ENCODE measurements at places on chromosomes 11 and 22. TPM values are rescaled to one million over a fixed set of nuclear protein-coding genes. Genes with fewer than 3 reads are reported as not detected.

DNA sequence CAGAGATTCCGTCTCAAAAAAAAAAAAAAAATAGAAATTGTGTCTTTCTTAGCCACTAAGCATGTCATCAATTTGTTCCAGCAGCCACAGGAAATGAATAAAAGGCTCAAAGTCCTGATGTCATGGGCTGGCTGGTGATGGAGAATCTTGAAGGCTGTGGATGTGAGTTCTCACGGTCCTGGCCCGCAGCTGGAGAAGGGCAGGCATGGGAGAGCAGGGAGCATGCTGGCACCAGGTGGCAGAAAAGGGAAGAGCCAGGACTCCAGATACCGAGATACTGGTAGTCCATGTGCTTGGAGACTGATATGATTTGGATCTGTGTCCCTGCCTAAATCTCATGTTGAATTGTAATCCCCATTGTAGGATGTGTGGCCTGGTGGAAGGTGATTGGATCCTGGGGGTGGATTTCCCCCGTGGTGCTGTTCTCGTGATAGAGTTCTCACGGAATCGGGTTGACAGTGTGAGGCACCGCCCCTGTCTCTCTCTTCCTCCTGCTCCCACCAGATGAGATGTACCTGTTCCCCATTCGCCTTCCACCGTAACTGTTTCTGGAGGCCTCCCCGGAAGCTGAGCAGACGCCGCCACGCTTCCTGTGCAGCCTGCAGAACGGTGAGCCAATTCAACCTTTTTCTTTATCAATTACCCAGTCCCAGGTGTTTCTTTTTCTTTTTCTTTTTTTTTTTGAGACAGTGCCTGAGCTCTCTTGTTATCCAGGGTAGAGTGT lies 18.1 kb downstream of the MRGPRD start:
- DNase-seq, result peak; percentile 7

DNA sequence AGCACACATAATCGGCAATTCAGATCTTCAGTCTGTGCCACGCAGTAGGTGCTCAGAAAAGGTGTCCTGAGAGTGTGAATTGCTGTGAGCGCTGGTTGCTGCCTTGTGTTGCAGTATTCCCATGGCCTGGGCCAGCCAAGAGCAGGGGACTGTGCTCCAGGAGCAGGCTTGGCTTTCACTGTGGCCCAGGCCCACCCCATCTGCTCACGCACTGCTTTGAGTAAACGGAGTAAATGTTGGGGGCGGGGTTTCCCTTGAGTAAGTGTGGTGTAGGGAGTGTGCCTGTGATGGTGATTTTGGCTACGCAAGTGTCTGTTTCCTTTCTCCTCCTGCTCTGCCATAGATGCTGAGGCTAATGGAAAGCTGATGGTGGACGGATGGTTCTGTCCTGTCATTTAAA lies 2.3 kb downstream of the CTTN start:
- no peak for DNase-seq

GRCh38 chr22:22776121-22776520 lies 111.5 kb upstream of the IGLL5 start:
- DNase-seq, result no peak

DNA sequence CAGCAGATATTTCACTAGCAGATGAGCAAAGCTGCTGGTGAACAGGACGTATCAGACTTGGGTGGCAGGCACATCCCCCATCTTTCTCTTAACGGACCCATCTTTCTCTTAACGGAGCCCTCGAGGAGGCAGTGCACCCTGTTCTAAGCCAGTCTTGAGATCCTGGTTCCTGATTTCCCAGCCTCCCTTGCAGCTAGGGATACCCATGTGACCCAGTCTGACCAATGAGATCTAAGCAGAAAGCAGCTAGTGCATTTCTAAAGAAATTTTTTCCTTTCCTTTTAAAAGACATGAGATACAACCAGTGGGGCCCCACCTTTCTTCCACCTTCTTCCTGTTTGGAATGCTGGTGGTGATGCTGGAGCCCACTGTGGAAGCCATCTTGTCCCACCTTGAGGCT lies 13.6 kb upstream of the ELFN2 start:
- DNase-seq, result no peak

AHNAK gene
- 17.6 TPM for polyA plus RNA-seq

Data from naive B cell (primary cell).